ENCODE measurements at places on chromosomes 6 and 20. TPM values are rescaled to one million over a fixed set of nuclear protein-coding genes. Genes with fewer than 3 reads are reported as not detected.

BTNL2 gene
- total RNA-seq = not detected

TFAP2B gene
- total RNA-seq = not detected

SCRT2 gene
- not detected for total RNA-seq

CBLN4 gene
- total RNA-seq = not detected

TTI1 gene
- 12.5 TPM for total RNA-seq

PRL gene
- total RNA-seq = not detected

SLC22A2 gene
- total RNA-seq = not detected

NKAIN2 gene
- total RNA-seq = 0.20 TPM

SLC22A7 gene
- not detected for total RNA-seq

LY6G6F gene
- total RNA-seq = not detected

CFB gene
- total RNA-seq = 39.6 TPM

CLDN20 gene
- not detected for total RNA-seq

MYB gene
- 0.15 TPM for total RNA-seq

IP6K3 gene
- 47.5 TPM for total RNA-seq

NKAIN4 gene
- total RNA-seq = not detected

EEF1A2 gene
- total RNA-seq = 1,346 TPM

TJAP1 gene
- total RNA-seq = 23.2 TPM

BMP5 gene
- total RNA-seq = 2.8 TPM

ARMH2 gene
- not detected for total RNA-seq

ENPP4 gene
- total RNA-seq = 21.3 TPM

CSE1L gene
- 40.0 TPM for total RNA-seq

Measured in left ventricle myocardium superior (tissue), 1 donor.